ENCODE measurements at places on chromosomes 2 and 18. TPM values are rescaled to one million over a fixed set of nuclear protein-coding genes. Genes with fewer than 3 reads are reported as not detected.

DNA sequence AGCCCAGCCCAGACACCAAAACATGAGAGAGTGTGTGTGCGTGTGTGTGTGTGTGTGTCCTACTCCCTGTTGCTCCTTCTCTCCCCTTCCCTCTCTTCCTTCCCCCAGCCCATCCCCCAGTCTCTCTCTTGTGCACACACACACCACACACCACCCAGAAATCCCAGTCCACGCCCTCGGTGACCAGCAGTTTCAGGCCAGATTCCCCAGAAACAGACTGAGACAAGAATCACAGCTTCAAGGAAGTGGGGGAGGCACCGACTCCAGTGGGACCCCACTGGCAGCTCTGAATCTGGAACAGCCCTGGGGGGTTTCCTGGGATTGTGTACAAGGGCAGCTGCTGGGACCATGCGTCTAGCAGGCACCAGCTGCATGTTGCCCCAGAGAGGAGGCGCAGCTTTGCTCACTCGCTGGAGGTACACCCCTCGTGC, 113.5 kb downstream of the NDUFA10 start:
- no peaks in the 10 kb centered on the region for H3K36me3 ChIP-seq
- no peak overlapping the region for H3K27ac ChIP-seq
- no peak for DNase-seq
- H3K4me3 ChIP-seq = no peak overlapping the region
- no peaks in the 10 kb centered on the region for H3K27me3 ChIP-seq

The ITM2C gene
- not detected for total RNA-seq

The CTAGE1 gene
- not detected for total RNA-seq

The GKN2 gene
- not detected for total RNA-seq

All from Karpas-422 (cell line).